ENCODE measurements at places on chromosomes 5 and 9.

GRCh38 chr9:120353506-120353905 is 226.5 kb downstream of the CDK5RAP2 start:
- DNase-seq: no peak

DNA sequence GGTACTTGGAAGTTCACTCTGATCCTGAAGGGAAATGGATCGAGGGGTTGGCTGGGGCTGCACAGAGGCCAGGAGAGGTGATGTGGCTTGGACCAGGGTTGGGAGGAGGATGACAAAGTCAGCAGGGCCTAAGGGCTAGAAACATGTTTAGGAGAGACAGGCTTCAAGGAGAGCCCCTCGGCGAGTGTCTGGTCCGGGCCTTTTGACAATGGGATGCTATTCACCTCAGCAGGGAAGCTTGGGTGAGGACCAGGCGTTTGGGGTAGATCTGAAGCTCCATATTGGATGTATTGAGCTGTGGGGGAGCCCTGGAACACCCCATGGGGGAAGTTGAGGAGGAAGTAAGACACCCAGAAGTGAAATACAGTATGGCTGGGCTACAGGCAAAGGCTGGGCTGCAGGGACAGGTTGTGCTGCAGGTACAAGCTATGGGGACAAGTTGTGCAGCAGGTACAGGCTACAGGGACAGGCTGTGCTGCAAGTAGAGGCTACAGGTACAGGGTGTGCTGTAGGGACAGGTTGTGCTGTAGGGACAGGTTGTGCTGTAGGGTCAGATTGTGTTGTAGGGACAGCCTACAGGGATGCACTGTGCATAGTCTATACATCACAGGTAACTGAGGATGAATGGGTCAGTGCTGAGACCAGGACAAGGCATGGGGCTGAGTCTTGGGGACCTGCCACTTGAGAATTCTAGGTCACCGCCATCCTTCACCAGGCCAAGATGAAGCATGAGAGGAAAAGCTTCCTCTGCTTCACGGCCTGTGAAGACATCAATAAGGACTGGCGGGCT is 22.7 kb upstream of the FIBCD1 start:
- DNase-seq: no peak

DNA sequence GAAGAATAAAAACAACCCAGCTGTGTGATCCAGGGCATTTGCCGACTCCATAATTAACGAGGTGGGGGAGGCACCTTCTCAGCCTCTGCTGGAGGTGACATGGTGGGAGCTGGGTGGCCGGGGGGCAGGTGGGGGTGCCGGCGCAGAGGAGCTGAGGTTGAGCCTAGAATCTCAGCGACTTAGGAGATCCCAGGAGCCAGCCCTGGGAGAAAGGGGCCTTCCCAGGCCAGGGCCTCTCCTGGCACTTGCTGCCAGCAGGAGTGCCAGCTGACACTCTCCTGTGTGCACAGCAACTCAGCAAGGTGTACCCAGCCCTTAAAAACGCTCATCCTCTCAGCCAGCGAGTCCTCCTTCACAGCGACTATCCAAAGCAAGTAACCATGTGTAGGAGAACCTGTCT is 62.8 kb upstream of the FCN1 start:
- no peak for DNase-seq

- DNase-seq: no peak
These were observed 802 bp downstream of the CCDC107 start for GRCh38 chr9:35658968-35659220.

- peak; percentile 58 for DNase-seq
These were observed 12.5 kb downstream of the EDIL3 start for GRCh38 chr5:84372066-84372695.

DNA sequence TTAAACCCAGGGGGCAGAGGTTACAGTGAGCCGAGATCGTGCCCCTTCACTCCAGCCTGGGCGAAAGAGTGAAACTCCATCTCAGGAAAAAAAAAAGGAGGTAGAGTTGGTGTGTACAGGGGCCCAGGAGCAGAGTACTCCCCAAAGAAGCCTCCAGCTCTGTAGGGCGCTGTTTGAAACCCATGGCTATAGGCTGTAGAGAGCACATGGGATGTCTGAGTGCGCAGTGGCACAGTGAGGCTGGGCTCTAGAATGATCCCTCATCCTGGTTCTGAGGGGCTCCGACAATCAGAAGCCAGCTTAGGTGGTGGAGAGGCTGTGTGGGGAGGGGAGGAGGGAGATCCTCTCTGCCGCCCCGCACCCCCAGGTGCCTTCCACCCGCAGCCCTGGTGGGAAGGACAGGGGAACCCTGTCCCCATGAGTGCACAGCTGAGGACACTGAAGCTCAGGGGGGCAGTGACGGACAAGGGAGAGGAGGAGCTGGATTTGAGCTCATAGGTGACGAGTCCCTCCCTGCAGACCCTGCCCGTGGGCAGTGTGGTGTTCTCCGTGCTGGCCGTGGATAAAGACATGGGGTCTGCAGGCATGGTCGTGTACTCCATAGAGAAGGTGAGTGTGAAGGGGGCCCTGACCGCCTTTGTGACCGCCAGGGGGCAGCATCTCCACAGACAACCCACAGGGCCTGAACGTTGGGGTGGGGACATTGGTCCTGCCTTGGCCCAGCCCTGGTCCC is 24.6 kb downstream of the CDHR2 start:
- no peak for DNase-seq

DNA sequence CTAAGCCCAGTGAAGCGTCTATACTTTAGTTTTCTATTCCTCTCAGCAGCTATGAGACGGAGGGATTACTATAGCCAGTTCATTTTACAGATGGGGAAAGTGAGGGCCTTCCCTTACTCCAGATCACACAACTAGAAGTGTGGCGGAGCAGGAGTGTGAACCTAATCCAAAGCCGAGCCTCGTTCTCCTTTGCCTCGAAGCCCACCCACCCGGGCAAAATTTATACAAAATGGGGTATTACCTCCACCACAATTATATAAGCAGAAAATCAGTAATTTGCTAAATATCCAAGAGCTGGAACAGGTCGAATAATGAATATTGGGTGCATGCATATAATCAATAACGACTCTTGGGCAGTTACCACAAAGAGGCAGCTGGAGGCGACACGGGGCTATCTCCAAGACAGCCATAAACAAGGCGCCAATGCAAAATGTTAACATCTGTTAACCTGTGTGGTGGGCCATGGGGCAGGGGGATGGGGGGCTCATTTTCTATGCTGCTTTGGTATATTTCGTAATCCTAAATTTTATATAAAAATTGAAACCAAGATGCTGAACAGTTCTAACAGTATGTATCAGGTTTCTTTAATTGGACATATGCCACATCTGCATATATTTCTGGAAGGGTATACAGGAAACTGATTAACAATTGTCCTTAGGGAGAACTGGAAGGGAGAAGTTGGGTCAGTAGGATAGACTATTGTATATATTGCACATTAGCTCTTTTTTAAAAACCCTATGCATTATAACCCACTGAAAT is 1.2 kb upstream of the RNF44 start:
- DNase-seq: no peak

DNA sequence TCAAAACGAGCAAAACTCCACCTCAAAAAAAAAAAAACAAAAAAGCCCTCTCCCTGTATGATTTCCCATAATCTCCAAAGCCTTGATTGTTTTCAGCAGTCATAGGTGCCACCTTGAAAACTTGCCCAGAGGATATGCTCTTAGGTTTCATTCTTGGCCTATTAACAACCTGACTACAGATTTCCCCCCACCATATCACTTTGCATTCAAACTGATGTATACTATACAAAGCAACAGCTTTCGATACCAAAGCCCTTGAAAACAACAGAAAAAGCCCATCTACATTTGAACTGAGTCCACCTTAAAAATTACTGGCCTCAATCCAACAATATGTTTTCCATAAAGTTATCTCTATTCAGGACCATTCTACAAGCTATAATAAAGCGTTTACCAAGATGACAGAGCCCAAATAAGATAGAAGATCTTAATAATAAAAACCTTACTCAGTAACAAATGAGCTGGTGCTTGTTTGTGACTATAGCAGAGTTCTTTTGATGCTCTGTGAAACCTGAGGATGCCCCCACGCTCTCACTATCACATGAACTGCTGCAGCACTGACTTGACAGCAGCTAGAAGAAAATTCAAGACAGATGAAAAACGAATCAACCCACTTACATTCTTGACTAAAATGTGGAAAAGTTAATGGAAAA is 44.4 kb downstream of the FNBP1 start:
- no peak for DNase-seq

DNA sequence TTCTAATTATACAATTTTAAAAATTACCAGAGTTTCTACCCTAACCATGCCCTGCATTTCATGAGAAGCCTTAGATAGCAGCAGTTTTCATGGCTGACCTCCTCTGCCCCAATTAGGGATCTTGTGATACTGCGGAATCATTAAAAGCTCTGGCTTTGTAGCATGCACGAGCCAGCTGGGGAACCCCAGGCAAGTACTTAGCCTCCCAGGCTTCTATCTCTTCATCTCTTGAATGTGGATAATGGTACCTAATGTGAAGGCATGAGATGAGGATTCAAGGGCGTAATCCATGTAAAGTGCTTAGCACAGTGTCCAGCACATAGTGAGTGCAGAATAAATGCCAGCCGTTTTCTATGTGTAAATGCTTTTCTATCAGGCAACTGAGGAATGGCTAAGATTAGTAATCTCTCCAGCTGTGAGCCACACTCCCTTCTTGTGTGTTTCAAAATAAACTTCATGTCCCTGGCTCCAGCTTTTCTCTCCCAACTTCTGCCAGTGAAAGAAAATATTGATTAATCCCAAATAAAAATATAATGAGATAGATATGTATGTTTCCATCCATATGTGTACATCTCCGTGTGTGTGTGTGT is 88.4 kb downstream of the APBA1 start:
- no peak for DNase-seq

DNA sequence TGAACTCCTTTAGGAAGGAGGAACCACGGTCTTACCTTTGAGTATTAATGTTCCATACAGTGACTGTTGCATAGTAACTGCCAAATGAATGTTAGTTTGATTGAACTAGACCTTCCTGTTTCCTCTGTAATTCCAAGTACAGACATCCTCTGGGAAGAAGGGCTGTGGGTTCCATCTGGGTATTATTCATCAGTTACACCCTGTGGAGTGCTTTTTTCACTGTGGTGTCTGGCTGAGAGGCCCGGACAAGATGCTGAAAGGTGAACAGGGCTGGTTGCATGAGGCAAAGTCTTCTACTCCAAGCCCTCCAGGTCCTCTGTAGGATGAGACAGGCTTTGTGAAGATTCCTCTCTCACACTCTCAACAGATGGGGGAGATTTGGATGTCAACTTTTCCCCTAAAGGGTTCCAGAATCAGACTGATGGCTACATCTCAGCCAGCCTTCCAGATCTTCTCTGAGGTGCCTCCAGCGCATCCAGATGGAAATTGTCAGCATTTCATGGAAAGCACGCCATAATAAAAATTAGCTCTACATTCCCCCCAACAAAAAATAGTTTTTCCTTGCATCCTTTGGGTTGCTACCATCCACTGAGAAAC is 230.9 kb downstream of the GAS1 start:
- DNase-seq: no peak
